ENCODE measurements at places on chromosomes 7 and 10.

DNA sequence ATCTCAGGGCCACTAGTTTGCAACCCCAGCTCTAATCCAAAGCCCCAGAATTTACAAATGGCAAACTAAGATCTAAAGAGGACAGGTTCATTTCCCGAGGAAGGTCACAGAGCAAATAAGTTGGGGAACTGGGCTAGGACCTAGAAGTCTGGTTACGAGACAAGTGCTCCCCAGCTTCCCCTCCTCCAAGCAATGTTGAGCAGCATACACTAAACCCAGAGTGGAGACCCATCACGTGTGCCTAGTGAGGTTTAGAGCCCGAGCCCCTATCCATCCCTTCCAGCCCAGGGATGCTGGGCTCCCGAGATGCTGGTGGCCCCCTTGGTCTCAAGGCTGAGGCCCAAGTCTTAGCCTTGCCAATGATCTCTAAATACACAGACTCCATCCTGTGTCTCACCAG, 209.5 kb upstream of the ZMIZ1 start:
- DNase-seq: no peak

DNA sequence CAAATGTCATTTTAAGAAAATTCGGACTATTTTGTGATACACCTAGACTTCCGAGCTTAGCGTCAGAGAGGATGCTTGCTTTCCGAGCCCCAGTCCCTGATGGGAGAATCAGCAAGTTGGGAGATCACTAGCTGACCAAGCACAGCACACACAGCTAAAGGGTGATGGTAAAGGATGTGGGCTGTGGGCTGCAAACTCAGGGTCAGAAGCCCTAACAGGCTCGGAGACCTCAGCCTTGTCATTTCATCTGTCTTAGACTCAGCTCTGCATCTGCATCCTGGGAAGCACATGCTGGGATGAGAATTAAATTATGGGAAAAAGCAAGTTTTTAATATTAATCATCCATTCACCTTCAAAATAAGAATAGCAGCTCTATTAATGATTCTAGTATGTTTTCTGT, 3.3 kb downstream of the CUBN start:
- DNase-seq: no peak

DNA sequence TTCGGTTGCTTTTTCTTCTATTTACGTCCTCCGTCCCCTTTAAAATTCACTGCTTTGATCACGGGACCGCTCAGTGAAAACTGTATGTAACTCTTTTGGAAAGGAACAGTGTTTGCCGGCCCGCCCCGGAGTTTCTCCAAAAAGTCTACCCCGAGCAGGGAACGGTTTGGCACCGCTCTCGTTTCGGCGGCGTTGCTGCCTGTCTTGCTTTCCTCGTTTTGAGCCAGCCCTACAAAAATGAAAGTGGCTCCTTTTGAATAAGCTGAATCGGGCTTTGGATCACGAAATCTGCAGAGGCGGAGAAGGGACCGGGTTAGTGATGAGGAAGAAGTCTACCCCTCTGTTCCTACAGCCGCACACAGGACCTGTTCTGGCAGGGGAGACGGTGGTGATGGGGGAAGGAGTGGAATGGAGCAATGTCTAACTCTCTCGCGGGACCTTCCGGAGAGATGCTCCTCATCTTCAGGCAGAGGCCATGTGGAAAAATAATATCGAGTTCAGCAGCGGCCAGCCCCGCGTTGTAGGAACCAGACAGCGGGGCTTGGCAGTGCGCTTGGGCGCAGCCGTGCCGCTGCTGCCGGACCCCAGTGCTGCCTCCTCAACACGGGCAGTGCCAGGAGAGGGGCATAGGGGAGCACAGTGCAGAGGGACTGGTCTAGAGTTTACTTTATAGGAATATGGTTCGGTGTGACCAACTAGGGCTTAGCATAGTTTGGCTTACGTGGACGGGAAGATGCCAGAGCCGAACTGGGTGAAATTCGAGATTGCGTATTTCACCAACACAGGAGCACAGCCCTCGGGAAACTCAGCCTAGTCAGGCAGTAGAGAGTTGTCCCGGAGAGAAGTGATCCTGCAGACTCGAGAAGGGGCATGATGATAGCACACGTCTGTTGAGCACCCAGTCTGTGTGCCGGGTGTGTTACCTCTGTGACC, 1.4 kb downstream of the HTRA1 start:
- DNase-seq: no peak

DNA sequence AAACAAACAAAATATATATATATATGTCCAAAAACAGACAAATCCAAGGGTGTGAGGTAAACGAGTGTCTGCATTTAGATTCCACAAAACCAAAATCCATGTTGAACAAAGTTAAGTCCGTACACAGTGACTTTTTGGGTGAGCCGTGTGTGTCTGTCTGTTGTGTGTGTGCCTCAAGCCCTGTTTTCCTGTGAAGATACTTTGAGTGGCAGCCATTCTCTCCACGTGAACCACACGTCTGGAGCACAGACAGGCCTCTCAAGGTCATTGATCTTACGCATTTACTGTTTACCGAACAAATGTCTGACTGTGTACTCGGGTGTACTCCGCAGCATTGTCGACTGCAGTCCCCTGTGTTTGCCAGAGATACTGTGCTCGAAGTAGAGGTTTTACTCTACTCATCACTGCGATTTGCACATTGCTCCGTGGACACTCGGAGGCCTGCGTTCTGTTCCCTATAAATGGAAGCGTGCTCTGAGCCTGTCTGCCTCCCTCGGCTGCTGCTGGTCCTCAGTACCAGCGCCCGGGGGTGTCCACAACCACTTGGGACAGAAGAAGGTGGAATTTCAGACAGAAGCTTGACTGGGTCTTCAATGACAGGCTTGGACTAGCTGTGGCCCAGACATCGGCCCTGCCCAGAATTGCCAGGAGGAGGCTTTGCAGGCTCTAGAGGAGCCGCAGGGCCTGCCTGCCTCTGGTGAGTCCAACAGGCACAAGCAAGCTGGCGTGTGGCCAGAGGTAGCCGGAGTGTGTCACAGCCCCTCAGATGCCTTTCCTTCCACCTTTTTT, 22.1 kb downstream of the CYP17A1 start:
- DNase-seq: no peak

DNA sequence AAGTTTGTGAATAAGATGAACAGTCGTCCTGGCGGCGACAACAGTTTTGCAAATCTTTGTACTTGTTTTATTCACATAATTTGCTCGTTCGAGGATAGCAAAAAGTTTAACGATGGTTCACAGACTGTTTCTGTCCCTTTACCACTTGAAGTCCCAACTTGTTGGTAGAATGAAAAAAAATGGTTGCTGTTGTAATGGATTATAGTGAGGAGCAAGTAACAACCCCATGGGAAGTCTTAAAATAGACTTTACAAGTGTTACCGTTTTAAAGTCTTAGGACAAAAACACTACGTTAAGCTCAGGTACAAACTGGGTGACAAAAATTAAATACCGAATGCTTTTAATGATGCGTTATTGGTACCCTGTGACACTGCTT, 589 bp downstream of the LSM8 start:
- DNase-seq: no peak

DNA sequence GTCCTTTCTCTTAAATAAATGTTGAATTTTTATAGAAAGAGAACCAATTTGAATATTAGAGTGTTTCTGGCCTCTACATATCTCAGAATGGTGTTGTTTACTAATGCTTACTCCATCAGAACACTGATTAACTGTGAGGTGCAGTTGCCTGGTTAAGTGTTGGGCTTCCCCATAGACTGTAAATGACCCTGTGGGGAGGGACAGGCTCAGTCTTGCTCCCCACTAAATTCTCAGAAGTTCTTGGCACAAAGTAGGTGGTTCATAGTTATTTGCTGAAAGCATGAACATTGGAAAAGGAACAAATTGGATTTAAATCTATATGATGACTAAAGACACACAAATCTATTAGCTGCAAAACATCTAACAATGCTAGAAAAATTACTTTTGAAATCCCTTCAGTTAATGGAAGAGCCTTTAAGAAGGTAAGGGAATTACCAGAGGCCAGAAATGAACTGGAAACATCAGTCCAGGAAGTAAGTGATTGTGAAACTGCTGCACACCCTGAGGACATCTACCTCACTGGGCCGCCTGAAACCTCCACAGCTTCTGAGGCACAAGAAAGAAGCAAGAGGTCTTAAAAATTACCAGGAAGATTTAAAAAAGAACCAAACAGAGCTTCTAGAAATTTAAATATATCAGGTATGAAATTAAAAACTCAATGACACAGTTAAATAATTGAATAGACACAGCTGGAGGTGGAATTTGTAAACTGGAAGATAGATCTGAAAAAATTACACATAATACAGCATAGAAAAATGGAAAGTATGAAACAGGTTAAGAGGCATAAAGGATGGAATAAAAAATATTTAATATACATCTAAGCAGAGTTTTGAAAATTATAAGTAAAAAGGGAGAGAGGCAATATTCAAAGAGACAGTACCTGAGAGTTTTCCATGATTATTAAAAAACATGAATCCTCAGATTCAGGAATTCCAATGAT, 17.8 kb upstream of the COMTD1 start:
- no peak for DNase-seq

DNA sequence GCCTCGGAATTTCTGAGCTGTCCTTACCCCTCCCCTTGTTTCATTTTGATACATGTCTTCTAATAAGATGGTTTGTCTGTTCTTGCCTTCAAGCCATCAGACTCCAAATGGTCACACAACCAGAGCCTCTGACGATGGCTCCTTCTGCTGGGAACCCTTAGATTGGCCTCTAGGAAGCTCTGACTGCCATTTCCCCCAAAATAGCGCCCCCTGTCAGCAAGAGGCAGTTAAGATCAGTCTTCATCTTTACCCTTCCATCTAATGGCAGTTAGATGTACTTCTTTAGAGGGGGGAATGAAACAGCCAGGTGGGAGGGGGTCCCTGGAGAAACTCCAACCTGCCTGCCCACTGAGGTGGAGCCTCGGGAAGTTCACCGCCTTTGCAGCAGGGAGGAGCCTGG, 85.8 kb upstream of the GPR22 start:
- no peak for DNase-seq

GRCh38 chr10:89414146-89414878, at the start of gene IFIT5:
TSS of gene IFIT5 (plus strand) at chr10:89414568. CDS start at chr10:89414799, 231 bp downstream.
- peak; percentile 81 for DNase-seq

GRCh38 chr7:29345590-29345989, 151.0 kb downstream of the CHN2 start:
- DNase-seq: peak; percentile 58

- no peak for DNase-seq
Measured at GRCh38 chr7:46653848-46654247, 732.8 kb upstream of the IGFBP3 start.

DNA sequence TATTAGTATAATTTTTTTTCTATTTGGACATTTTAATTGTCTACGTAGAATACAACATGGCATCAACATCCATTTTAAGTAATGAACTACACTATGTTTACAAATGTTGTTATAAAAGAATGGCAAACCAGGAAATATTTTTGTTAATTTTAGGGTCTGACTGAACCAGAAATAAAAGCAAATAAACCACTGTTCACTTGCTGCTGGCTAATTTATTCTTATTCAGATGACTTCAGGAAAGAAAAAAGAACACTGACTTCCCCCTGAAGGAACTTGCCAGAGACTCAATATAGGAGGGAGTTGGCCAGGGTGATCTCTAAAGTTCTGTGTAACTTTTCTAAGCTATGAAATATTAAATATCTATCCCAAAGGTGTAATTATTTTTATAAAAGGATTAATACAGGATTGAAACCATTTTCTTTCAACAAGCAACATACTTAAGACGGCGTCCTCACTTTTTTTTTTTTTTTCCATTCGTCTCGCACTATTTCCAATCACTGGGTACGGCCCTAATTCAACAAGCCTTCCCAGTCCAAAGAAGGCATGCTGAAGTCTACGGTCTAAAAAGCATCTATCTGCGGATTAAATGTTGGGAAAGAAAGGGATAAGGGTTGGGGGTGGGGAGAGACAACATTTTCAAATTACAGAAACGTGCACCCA, 1.2 kb downstream of the USP6NL start:
- no peak for DNase-seq

DNA sequence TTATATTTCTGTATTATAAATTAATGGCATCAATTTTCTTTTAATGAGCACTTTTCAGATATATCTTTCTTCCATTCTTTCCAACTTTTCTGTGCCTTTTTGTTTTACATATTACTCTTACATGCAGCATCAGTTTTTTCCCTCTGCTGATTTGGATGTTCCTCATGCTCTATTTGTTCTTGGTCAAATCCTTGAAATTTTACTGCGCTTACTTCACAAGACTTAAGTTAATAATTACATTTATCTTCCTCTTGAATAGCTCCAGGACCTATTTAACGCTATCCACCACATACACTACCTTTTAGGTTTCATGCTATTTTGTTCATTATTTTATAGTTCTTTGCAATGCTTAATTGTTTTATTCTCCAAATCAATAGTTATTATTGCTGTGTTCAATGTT, 97.6 kb upstream of the CTTNBP2 start:
- no peak for DNase-seq

Data from putamen (tissue), 1 donor.